Cardiac septum (tissue), 1 donor: ENCODE measurements at places on chromosomes 7 and 10. TPM values are rescaled to one million over a fixed set of nuclear protein-coding genes. Genes with fewer than 3 reads are reported as not detected.

The GRM3 gene
- 0.22 TPM for total RNA-seq

The TMEM139 gene
- total RNA-seq, result 6.9 TPM

DNA sequence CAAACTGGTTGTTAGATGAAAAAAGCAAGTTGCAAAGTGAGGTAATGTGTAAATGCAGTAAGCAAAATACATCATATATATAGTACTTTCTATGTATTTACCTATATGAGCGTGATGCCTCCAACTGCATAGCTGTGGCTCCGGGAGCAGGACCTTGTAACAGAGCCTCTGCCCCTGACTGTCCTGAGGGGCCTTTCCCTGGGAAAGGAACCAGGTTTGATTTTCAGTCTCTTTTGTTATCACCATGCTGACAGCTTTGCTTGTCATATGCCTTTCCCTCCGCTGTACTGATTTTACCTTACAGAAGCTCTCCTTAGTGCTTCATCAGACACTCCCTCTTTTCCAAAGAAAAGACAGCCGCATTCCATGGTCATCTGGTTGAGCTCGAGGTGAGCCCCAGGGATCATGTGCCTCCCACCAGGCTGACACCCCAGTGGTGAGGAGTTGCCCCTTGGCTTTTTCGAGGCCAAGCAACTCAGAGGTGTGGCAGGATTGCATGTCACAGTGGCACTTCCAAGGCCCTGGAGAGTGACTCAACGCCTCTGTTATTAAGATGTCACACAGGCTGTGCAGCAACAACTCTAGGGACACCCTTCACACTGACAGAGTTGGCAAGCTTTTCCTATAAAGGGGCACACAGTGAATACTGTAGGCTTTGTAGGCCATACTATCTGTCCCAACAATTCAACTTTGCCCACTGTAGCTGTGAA is 78.9 kb downstream of the ALOX5 start:
- no peak for DNase-seq

DNA sequence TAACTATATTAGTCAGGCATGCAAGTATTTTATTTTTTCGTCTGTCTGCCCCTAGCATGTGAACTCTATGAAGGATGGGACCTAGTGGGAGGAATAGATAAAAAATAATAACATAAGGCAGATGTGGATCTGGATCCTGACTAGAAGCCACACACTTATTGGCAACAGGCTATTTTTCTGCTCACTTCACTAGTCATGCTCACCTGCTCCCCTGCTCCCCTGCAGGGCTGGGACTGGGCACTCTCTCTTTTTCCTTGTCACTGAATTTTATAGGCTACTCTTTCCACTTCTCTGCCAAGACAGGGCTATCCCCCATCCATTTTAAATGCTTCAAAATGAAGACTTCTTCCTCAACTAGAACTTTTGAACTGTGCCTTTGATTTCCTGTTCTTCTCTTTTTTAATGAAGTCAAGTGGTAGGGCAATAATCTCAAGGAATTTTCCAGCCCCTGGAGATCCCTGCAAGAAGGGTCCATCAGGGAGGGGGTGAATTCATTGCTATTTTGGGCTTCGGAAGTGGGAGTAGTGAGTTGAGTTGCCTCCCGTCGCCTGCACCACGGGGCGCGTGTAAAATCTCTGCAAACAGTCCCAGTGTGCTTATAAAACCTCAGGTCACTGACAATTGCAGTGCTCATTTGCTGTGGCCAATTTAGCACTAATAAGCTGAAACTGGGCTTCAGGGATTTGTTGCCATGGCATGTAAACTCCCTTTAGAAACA is 156.7 kb upstream of the NPVF start:
- no peak for DNase-seq

DNA sequence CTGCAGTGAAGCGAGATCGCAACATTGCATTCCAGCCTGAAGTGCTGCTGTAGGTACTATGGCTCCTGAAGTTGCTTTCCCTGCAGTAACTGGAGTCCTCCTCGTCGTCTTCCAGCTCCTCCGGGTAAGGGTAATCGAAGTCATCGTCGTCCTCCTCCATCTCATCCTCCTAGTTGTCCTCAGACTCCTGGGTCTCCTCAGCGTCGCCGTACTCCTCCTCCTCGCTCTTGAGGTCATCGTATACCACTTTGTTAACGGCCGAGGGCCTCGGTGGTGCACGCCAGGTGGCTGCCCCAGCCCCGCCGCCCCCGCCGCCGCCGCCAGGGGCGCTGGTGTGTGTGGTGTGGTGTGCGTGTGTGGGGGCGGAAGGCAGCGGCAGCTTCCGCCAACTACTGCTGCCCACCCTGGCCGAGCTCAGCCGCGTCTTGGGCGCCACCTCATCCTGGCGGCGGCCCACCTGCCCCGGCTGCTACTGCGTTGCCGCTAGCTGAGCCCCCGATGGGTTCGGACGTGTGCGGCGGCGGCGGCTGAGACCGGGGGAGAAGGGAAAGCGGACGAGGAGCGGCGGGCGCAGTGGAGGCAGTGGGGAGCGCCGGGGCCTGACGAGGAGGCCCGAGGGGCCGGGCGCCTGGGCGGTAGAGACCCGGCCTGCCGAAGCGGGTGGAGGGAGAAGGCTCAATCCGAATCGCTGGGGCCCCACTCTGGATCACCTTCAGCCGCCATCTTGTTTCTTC is 11.8 kb upstream of the ACBD5 start:
- peak; percentile 88 for DNase-seq

- no peak for DNase-seq
These were observed 169.9 kb downstream of the KCND2 start for GRCh38 chr7:120442838-120443237.

DNA sequence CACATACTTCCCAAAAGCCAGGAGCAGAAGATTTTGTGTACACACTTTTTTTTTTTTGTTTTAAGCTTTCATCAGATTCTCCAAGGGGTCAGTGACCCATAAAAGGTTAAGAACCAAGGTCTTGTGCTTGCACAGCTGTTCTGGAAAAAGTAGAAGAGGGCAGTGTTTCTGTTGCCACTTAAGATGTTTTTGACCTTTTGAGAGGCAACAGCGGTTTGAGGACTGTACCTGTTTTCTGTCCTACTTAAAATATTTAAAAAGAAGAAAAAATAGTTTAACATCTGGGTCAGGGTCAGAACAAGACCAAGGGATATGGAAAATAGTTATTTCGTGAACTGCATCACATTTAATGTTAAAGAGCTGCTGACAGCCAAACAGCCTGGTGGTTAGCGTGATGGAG is 32.9 kb downstream of the AUTS2 start:
- no peak for DNase-seq

The AEBP1 gene
- 93.1 TPM for total RNA-seq

DNA sequence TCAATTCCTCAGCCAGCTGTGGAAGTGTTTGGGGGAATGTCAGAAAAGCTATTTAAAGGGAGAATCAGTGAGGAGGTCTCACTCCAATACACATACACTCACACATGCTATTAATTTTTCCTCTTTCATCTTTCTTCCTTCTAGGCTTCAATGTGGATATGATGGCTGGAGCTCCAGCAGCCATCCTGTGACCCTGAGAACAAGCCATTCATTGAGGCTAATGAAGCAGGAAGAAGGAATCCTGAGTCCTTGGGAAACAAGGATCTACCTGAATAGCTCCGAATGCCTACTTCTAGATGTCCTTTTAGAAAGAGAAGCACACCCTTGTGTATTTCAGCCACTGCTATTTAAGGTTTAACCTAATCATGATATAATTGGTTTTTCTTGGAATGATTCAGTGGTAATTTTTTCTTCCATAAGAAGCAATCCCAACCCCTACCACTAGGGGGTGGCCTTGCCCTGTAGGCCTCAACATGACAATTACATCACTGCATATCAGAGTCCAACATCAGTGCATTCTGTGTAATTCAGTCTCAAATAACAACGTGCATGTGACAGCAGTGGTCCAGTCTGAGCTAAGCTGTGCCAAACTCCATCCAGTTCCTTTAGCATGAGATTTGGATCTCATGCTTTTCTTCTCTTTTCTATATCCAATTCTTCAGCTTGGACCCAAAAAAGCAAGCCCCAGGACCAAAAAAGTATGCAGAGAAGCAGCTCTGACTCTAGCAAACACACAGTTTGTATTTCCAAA is 85.3 kb upstream of the ANKRD1 start:
- DNase-seq, result no peak

DNA sequence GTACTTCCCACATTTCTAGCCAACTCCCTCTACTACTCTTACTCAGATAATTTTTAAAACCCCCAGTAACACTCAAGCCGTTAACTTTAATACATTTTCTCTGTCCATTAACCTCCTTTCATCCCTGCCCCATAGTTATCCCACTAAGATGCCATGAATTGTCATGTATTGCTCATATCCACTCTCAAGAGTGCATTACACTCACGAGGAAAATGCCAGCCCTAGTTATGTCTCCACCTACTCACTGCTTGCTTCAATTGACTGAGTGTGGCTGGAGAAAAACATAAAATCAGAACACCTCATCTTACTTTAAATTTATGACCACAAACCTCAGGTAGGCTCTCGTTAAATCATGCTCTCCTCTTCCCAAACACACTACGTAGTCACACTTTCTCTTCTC is 324.1 kb upstream of the NPSR1 start:
- no peak for DNase-seq

DNA sequence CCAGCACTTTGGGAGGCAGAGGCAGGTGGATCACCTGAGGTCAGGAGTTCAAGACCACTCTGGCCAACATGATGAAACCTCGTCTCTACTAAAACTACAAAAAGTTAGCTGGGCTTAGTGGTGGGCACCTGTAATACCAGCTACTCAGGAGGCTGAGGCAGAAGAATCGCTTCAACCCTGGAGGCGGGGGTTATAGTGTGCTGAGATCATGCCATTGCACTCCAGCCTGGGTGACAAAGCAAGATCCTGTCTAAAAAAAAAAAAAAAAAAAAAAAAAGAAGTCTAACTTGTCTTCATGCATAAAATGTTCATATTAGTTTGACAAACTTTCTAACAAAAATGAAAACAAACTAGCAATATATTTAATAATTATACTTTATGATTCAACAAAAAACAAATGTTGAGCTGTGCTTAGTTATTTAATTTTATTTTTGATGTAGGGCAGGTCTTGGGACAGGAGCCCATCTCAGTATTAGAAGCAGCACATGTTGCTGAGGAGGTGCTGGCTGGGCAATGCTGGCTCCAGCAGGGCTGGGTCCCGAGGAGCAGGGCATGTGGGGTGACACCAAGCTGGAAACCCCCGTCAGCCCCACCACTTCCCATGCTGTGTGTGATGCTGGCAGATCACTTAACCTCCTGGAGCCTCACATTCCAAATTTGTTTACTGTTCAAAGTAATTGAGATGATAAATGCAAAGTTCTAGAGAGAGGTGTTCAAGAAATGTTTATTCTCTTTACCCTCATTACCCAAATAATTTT is 335.3 kb upstream of the KLF6 start:
- DNase-seq, result no peak

The UCN3 gene
- total RNA-seq, result not detected

DNA sequence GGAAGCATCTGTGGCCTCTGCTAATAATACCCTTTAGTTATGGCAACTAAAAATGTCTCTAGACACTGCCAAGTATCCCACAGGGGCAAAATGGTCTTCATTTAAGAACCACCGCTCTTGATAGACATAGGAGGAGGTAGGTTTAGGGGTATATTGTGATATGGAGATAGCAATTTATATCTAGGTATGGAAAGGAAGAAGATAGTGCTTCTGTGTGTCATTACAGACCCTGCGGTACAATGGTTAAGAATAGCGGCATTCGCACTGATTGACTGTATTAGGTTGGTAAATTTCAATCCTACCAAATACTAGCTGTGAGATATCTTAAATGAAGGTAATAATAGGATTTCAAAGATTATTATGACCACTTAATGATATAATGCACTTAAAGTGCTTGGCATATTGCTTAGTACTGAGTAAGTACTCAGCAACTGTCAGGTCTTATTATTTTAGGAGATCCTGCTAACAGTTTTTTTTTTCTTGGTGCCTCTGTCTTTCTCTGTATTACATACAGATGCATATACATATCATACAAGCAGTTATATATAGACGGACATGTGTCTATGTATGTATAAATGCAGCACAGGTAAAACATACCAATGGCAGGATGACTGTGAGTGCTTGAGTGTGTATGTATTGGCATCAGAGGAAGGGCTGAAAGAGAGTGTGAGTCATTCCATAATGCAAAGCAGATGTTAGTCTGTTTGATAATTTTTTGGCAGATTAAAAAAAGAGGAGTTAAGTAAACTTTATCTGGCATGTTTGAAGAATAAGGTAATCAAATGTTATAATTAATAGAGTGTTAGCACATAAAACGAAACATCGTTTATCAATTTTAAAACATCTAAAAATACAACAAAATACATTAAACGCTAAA is 50.0 kb upstream of the ITGB8 start:
- DNase-seq, result no peak

The IKZF1 gene
- 2.2 TPM for total RNA-seq

GRCh38 chr7:13262929-13263530 is 575.6 kb downstream of the ARL4A start:
- no peak for DNase-seq
